ENCODE measurements at places on chromosomes 2 and 18.

DNA sequence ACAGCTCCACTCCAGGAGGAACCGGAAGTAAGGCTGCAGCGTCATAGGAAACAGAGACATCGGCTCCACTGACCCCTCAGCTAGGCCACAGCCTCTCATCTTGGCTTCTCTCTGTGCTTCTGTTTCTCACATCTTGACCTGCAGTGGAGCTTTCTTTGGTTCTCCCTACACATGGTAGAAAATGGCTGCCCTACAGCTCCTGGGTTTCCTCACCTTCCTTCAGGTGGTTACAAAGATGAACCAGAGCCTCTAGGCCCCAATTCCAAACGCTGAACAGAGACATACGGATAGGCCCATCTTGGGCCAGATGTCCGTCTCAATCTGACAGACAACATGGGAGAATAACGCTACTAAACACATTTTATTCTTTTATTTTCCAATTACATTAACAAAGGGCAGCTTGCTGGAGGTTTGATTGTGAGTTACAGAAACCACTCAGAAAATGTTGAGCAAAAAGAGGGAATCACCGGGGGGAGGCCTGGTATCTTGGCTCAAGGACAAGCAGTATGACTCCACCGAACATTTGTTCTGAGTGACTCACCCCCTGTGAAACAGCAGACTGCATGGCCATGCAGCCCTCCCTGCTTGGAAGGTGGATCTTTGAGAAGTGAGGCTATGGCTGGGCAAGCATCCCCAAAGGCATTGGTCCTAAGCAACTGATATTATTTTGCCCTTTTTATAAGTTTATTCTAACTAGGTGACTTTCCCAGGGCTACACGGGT is 303.5 kb downstream of the CDCA7 start:
- no peak for DNase-seq

DNA sequence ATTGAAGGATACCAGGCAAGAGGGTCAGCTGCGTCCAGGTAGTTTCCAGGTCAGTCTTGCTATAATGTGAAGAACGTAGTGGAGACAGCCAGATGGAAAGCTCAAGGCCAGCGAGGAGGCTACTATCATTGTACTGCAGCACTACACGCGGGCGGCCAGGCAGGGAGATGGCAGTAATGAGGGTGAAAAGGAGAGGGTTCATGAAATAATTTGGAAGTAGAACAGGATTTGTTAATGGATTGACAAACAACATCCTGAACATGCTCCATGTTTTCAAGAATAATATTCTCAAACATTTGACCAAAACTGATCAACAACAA is 17.1 kb downstream of the SPIRE1 start:
- no peak for DNase-seq

DNA sequence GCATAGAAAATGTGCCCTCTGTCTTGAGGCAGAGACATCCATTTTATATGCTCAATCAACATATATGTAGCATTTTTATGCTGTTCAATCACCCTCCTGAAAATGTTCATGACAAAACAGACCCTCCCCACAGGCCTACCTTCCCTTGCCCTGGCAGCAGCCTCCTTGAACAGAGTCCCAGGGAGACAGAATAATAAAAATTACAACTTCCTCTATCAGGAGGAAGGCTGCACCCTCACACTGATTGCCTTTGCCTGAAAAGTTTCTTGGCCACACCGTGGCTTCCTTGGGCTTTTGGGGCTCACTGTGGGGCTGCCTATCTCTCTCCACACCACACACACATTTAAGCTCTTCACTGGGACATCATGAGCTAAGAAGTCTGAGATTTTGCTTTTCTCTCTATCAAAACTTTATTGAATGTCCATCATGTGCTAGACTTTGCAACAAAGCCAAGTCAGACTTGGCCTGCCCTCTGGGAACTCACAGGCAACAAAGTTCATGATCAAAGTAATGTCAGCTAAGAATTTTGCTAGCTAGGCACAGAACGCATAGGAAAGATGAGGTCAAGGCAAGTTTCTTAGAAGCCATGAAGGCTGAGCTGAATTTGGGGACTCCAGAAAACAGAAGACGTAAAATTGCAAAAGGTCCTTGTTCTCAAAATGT is 101.6 kb downstream of the BCL2L11 start:
- no peak for DNase-seq

- DNase-seq = peak; percentile 55
Observed at GRCh38 chr2:230441227-230441897, 25.4 kb downstream of the SP100 start.

- no peak for DNase-seq
Observed at GRCh38 chr2:133780099-133780996, 212.1 kb upstream of the NCKAP5 start.

- DNase-seq = no peak
Observed at GRCh38 chr2:227939271-227940027, 68.0 kb downstream of the DAW1 start.

GRCh38 chr2:151827564-151828142 is 568 bp downstream of the ARL5A start:
- no peak for DNase-seq

DNA sequence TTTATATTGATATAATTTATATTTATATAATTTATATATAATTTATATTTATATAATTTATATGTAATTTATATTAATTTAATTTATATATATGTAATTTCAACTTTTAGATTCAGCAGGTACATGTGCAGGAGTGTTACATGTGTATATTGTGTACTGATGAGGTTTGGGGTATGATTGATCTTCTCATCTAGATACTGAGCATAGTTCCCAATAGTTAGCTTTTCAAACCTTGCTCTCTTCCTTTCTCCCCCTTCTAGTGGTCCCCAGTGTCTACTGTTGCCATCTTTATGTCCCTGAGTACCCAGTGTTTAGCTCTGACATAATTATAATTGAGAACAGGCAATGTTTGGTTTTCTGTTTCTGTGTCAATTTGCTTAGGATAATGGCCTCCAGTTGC is 1335.3 kb upstream of the CDH2 start:
- no peak for DNase-seq

- no peak for DNase-seq
Observed at GRCh38 chr2:236157815-236158498, 10.2 kb downstream of the GBX2 start.

- no peak for DNase-seq
Observed at GRCh38 chr2:186687807-186688211, 6.1 kb upstream of the FAM171B start.

DNA sequence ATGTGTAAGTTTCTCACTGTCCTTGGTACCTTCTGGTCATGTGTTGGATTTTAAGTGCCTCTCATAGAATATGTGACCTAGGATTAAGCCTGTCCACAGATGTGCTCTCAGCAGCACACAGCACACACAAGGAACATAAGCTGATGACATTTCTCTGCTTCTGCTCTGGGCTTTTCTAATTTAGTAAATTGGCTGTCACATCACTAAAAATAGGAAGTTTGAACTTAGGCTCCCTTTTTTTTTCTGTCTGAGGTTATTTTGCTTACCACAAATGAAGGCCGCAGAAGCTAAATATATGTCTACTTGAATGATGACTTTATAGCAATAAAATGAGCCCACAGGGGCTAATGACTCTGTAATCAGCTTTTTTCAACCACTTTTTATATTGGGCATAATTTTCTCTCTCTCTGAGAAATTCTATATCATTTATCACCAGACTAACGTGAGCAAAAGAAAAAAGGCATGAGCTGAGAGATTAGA is 150.2 kb upstream of the KLHL14 start:
- DNase-seq = no peak

- no peak for DNase-seq
Observed at GRCh38 chr2:239440511-239440959, 39.7 kb upstream of the HDAC4 start.

GRCh38 chr2:108536133-108536780 is 2.0 kb downstream of the LIMS1 start:
- no peak for DNase-seq

GRCh38 chr2:239585422-239585821 is 184.6 kb upstream of the HDAC4 start:
- no peak for DNase-seq

- no peak for DNase-seq
Observed at GRCh38 chr2:206361407-206362045, 81.8 kb upstream of the ADAM23 start.

- DNase-seq = no peak
Observed at GRCh38 chr2:15182275-15182674, 378.9 kb downstream of the NBAS start.

GRCh38 chr2:62443886-62444285 is 62.1 kb downstream of the TMEM17 start:
- DNase-seq = no peak

- DNase-seq = no peak
Observed at GRCh38 chr2:167963899-167964649, 283.3 kb downstream of the STK39 start.

GRCh38 chr18:57333940-57334339 is 18.4 kb upstream of the ST8SIA3 start:
- no peak for DNase-seq

DNA sequence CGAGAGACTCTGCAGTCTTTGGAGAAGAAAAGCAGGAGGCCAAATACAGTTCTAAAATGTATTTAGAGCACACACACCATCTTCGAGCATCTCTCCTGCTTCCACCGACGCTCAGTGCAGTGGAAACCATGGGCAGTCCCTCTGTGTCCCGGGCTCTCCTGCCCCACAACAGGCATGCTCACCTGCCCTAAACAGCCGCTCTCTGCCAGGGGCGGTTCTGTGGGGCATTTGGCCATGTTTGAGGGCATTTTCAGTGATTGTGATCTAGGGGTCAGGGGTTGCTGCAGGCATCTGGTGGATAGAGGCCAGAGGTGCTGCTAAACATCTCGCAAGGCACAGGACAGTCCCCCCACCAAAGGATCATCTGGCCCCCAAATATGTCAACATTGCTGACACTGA is 55.8 kb downstream of the EMX1 start:
- DNase-seq = no peak

DNA sequence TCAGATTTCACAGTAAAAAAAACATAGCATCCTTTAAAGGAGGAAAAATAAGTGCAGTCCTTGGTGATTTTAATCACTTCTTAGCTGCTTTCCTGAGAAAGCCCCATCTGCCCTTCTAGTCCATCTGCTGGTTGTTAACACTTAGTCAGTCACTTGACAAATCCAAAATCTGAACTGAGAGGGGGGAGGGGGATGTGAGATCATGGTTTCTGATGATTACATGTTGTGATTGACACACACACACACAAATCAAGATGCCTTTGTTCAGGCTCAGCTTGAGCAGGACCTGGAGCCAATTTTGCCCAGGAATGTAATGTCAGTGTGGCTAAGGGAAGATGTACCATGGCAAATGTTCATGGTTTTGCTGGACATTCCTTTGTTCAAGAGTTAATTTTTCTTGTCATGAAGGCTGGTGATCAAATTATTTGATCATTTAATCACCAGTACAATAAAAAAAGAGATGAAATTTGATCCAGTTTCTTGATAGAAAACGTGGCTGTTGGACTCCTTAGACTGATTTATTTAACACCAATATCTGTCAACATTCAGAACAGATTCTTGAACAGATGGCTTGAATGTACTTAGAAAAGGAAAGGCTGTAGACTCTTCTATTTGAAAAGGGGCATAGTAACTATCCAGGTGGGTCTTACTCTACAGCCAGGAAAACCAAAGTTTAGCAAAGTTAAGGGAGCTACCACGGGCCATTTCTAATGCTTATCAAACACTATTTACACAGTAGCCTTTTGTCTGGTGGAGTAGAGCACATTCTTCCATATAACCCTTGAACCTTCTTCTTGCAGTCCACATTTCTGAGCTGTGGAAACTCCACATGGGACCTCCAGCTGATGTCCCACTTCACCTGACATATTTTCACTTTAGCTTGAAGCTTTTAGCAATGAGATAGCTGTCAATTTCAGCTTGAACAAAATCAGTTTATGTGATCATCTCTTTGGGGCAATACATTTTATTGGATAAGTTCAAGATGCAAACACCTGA is 408.7 kb downstream of the PIK3C3 start:
- no peak for DNase-seq

DNA sequence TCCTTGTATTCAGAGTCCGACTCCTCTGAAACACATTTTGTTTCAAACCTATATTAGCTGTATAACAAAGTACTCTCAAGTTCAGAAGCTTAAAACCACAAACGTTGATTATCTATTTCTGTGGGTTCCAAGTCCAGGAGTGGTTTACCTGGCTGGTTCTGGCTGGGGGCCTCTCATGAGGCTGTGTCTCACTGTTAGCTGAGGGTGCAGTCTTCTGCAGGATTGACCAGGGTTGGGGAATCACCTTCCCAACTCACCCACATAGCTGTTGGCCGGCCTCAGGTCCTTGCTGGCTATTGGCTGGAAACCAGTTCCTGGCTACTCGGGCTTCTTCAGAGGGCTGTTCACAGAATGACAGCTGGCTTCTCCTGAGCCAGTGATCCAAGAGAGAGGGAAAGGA is 18.0 kb upstream of the ATIC start:
- no peak for DNase-seq

DNA sequence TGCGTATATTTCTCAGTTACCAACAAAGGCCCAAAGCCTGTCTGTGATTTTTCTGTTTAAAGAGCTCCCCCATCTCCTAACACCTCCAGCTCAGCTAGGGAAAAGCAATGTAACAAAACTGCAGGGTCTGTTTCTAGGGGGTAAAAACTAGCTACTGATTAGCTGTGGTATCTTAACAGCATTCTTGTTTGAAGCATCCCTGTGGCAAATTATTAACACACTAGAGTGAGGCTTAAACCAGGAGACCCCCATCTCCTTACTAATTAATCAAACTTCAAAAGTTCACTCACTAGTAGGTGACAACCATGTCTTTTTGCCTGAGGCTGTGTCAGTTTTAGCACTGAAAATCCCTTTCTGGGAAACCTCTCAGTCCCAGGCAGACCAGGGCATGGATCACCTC is 186.2 kb upstream of the PARD3B start:
- no peak for DNase-seq

DNA sequence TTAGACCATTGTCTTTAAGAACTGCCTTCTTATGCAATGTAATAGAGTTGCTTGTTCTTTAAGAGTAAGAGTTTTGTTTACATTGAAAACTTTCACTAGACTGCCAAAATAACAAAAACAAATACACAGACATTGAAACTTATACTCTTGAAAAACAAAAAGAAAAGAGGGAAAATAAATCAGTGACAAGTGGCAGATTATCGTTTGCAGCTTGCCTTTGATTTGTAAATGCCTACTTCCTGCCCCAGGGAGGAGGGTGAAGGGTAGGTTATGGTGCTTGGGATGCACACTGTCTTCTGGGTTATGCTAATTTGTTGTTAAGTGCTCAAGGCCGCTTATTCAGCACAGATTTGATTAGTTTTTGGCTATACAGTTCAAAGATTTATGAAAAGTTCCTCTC is 198.7 kb downstream of the TGIF1 start:
- no peak for DNase-seq

- no peak for DNase-seq
Observed at GRCh38 chr2:199310771-199311585, 146.8 kb downstream of the SATB2 start.

All from CD4-positive, alpha-beta T cell treated with Interleukin-15 for 1 hour (primary cell).